Hematopoietic multipotent progenitor cell treated with erythropoietin and hydrocortisone succinate and interleukin-3 and kit ligand, for 17 days (in vitro differentiated cells): ENCODE measurements at places on chromosomes 7 and 10.

DNA sequence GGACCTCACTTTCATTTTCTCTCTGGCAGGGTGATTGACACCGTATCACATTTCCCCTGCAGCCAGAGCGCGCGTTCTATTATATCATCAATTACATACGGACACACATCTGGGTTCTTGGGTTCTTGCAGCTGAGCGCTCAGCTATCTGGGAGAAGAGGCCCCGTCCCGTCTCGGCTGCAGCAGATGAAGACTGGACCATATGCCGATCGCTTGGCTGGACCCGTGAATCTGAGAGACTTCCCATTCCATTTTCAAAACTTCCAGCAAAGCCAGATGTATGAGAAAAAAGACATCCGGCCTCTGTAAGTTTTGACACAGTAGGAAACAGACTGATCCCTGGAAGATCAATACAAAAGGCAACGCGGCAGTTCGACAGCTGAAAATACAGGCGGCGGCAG lies 99.8 kb downstream of the JCAD start:
- DNase-seq: no peak

GRCh38 chr7:137001041-137001440 lies 132.6 kb downstream of the CHRM2 start:
- DNase-seq: no peak

DNA sequence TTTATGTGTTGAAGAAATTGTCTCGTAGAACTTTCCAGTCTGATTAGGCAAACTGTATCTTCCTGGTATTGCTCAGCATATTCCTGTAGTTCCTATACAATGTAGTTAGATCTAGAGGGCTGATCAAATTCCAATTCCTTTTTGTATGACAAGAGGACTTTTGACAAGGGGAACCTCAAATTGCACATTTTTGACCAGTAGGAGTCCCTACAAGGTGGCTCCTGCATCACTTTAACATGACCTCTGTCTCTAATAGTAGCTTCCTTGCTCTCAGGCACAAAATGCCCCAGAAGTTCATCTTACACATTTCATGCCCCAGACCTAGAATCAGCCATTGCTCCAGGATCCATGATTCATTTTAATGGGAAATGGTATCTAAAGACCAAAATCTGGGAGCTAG lies 18.7 kb downstream of the HERPUD2 start:
- DNase-seq: no peak

DNA sequence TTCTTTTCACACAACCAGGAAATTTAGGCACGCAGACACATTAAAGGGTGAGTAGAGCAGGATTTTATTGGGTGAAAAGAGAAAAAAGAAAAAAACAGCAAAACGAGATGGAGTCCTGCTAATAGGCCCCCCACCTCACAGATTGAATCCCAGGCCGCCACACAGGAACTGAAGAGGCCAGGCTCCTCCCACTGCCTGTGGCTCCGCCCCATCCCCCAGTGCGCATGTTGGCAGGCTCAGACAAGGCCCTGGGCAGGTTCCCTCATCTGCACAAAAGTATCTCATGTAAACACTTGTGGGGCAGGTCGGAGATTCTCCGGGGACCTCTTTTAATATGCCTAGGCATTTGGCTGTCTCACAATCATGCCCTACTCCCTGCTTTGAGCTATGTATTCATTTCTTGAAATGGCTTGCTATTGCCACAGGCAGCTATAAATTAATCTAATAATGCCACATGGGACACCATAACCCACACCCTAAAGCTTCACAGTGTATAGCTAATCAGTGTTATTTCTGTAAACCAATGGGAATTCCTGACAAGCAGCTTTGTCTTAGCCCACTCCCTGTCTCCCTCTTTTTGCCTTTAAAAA lies 76.2 kb upstream of the KIF5B start:
- DNase-seq: no peak

DNA sequence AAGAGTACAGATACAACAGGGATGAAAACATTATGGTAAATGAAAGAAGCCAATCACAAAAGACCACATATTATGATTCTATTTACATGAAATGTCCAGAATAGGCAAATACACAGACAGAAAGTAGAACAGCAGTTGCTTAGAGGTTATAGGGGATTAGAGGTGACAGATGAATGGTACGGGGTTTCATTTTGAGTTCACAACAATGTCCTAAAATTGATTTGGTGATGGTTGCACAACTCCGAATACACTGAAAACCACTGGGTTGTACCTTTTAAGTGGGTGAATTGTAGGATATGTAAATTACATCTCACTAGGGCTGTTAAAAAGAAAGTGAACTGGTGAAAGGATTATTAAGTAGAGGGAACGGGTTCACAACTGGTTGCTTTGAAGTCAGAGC lies 76.3 kb upstream of the MRLN start:
- DNase-seq: no peak

DNA sequence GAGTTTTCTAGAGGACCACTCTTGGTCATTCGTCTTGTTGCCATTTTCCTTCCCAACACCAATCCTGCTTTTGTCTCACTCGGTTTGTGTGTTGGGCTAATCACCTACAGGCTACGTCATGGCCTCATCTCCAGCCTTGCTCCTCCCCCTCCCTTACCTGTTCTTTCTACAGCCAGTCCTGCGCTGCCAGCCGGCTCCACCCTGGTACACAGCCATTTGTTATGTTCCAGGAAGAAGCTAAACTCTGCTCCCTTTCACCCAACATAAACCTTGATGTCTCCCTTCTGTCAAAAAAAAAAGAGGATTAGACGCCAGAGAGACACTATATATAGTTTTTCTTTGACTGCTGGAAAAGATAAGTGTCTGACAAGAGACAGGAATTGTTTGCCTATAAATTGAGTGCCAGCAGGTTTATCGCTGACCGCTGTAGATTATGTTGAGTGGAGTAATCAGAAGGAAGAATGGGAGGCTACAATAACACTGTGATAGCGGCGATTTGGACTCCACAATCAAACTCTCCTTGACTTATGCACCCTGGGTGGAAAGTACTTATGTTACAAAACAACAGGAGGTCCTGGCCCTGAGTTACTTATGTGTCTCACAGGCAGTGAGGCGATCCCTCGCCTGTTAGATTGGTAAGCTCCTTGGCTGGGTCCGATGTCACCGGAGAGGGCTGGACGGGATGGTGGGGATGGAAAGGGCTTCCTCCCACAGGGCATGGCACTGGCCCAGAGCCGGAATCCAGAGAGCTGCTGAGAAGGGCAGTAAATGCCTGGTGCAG lies 171.3 kb upstream of the BMPER start:
- no peak for DNase-seq

GRCh38 chr7:108000875-108001763 lies 1.8 kb downstream of the LAMB1 start:
- no peak for DNase-seq

GRCh38 chr10:115883372-115883771 lies 389.6 kb downstream of the GFRA1 start:
- no peak for DNase-seq

DNA sequence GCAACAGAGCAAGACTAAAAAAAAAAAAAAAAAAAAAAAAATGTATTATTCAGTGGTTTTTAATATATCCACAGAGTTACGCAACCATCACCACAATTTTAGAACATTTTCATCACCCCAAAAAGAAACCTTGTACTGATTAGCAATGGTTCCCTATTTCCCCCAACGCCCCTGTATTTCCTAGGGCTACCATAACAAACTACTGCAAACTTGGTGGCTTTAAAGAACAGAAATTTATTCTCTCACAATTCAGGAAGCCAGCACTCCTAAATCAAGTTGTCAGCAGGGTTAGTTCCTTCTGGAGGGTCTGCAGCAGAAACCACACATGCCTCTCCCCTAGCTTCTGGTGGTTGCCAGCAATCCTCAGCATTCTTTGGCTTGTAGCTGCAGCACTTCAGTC lies 5.9 kb upstream of the NUP42 start:
- no peak for DNase-seq

DNA sequence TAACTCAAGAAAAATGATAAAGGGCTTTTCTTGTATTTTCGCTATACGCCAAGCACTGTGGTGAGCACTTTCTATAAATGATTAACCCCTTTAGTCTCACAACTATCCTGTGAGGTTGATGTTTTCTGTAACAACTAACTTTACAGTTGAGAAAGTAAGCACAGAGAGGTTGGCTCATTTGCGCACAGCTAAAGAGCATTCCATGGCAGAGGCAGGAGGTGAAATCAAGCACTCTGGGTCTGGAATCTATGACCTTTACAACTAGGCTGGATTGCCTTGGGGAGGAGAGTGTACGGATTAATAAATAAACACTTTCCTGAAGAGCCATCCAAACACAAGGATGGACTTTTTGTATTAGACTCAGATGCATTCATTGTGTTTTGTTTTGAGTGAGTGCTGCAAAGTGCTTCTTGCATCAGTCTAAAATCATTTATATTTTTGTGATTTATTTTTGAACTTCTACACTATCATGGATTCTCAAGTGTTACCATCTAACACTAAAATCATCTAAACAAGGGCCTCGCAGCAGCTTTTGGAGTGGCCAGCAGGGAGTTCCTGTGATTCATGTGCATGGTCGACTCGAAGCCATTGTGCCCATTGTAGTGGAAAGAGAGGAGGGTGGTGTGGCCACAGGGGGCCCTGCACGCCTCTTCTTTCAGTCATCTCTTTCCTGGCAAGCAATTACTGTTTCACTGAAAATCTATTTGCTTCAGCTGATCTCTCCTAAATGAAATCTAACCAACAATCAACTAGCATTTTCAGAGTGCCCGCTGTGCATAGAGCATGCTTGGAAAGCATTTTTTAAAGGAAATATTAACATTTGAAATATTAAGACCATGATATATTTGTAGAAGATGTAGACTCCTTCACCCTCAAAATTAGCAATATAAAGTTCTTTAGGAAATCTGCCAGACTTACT lies 633.4 kb upstream of the COBL start:
- no peak for DNase-seq

- no peak for DNase-seq
Measured at GRCh38 chr7:17844022-17844421, 96.3 kb downstream of the SNX13 start.

- no peak for DNase-seq
Measured at GRCh38 chr7:47600199-47601118, 18.5 kb upstream of the TNS3 start.

GRCh38 chr7:152081088-152081487 lies 55.6 kb downstream of the GALNT11 start:
- DNase-seq: no peak

DNA sequence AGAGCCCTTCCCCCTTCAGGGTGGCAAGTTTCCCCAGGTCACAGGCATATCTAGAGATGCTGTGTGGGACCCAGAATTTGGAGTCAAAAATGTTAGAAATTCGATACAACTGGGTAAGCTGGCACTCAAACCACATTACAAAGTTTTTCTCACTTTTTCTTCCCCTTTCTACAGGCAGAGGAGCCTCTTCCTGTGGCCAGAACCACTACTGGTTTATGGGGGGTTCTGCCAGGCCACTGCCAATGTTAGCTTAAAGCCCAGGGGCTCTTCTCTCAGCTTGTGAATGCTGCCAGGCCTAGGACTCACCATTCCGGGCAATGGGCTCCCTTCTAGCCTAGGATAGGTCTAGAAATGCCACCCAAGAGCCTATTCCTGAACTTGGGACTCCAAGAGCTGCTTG lies 617.9 kb upstream of the PHF14 start:
- no peak for DNase-seq

- DNase-seq: peak; percentile 26
Measured at GRCh38 chr10:124626759-124627380, 117.3 kb downstream of the FAM53B start.

GRCh38 chr7:28246921-28247461 lies 66.4 kb upstream of the JAZF1 start:
- DNase-seq: no peak

GRCh38 chr7:128703609-128704241 lies 31.6 kb downstream of the GARIN1A start:
- DNase-seq: no peak

- DNase-seq: no peak
Measured at GRCh38 chr10:122531939-122532338, 28.6 kb upstream of the DMBT1 start.

DNA sequence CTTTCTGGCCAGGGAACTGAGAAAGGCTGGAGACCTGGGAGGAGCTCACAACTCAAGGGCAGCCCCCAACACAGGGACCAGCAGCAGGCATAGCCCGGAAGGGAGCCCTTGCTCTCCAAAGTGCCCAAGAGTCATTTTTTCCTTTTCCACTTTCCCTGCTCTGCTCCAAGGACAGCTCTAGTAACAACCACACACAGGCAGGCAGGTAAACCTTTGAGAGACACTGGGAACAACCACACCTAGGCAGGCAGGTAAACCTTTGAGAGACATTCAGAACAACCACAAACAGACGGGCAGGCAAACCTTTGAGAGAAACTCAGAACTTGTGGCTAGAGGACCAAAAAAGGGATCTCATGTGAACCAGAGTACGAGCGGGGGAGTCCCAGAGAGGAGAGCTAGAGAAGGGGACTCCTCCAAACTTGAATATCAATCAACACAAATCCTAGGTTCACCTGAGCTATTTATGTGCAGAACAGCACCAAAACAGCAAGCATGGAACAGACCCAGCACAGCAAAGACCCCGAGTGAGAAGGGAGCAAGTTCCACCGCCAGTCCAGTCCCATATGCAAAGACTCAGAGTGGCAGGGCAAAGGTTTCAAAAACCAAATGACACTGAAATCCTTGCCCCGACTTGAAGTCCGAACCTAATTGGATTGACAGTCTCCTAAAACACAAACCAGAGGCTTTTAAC lies 33.6 kb upstream of the GUSB start:
- no peak for DNase-seq
